ENCODE measurements at places on chromosomes 13 and 19. TPM values are rescaled to one million over a fixed set of nuclear protein-coding genes. Genes with fewer than 3 reads are reported as not detected.
A peak's percentile ranks its signal among the peaks of the same experiment; 100 is the strongest.

Gene HIPK4
- total RNA-seq = not detected

DNA sequence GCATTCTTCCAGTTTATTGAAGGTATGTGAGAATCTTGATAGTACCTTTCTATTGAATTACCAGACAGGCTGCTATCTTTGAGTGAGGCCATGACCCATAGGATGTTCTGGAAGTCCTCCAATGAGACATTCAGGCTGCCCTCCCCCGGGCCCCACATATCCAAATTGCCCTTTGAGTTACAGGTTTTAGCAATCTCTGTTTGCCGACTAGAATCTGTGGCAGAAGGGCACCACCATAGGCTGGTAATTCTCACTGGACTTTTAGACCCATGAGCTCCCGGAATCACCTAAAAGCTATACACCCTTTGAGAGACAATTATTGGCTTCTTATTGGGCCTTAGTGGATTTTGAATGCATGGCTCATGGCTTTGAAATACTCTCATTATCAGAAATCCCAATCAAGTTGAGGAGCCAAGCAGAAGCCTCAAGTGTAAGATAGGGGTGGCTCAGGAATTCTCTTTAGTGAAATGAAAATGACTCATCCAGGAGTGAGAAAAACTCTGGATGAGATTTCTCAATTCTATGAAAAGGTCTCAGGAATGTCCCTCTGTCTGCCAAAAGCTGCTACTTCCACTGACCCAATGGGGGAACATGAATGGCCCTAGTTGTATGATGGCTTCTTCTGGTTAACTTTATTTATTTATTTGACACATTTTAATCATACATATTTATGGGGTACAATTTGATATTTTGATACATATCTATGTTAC is 172.1 kb upstream of the CSNK1A1L start:
- H3K36me3 ChIP-seq = no peaks in the 10 kb centered on the region
- no peak for DNase-seq
- H3K4me3 ChIP-seq = no peak overlapping the region
- no peaks in the 10 kb centered on the region for H3K27me3 ChIP-seq
- no peaks in the 10 kb centered on the region for H3K4me1 ChIP-seq
- no peak overlapping the region for H3K27ac ChIP-seq

DNA sequence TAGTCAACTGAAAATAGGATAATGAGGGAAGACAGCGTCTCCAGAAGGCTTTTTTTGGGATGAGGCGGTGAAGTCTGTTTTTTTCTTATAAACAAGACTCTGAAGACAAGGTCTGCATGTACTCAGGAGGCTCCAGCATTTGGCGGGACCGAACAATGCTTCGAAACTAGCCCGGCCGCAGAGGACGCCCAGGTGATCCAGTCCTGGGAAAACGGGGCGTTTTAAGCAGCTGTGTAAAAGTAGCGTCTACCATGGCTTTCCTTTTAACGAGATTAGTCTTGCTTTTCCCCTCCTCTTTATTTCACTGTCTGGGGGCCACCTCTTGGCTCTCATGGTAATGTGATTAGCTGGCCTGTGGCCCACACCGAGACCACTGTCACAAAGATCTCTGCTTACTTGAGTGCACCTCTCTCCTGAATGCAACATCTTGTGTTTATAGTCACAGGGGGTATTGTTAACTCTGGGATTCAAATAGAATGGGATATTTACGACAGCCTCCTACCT is 29.4 kb upstream of the GTF3A start:
- H3K4me3 ChIP-seq = no peak overlapping the region
- no peak overlapping the region for H3K27ac ChIP-seq
- no peaks in the 10 kb centered on the region for H3K36me3 ChIP-seq
- DNase-seq = no peak
- no peaks in the 10 kb centered on the region for H3K27me3 ChIP-seq
- H3K4me1 ChIP-seq = no peaks in the 10 kb centered on the region

DNA sequence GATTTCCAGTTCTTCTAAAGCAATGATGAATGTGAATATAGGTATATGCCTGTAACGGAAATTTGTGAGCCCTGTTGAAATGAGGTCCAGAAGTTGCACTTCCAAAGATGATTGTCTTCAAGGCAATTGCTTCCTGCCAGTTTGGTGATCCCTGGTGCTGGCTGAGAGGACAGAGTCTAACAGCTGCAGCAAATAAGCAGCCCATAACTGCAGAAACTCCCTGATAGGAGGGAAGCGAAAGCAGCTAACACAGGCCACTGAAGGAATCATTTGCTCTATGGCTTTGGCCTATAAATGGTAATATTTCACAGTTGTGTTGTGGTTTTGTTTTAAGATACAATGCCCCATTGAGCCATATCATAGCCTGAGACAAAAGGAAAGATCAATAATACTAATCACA is 451.5 kb upstream of the MIR17HG start:
- no peaks in the 10 kb centered on the region for H3K4me1 ChIP-seq
- DNase-seq = no peak
- no peaks in the 10 kb centered on the region for H3K27me3 ChIP-seq

Gene ZNF600
- 9.6 TPM for total RNA-seq

DNA sequence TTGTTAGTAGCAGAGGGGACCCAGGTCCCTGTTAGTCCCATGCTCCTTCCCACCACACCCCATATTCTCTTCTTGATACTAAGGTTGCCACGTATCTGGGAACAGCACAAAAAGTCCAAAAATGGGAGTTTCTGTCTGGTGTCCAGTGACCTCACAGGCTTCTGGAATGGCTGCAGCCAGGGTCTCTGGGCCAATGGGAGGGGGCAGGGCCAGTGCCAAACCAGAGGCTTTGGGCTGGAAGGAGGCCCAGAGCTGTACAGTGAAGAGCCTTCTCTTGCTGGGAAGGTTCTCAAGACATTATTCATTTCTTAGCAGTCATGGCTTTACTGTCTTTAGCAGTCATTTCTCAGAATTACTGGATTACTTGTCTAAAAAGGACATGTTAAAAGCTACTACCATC is 119.2 kb downstream of the FRY start:
- no peak overlapping the region for H3K4me3 ChIP-seq
- peak overlapping the region; percentile 17 for H3K27ac ChIP-seq
- H3K36me3 ChIP-seq = no peaks in the 10 kb centered on the region

GRCh38 chr19:39407660-39408391 is 1.2 kb downstream of the ZFP36 start:
- peaks cover 6% of the 10 kb centered on the region for H3K4me1 ChIP-seq
- peak overlapping the region; percentile 100 for H3K27ac ChIP-seq
- peaks cover 10% of the 10 kb centered on the region for H3K36me3 ChIP-seq
- no peak for DNase-seq
- H3K4me3 ChIP-seq = peak overlapping the region; percentile 98
- H3K27me3 ChIP-seq = peaks cover 3% of the 10 kb centered on the region

- H3K27me3 ChIP-seq = no peaks in the 10 kb centered on the region
- H3K4me3 ChIP-seq = no peak overlapping the region
- H3K27ac ChIP-seq = no peak overlapping the region
- DNase-seq = no peak
- no peaks in the 10 kb centered on the region for H3K4me1 ChIP-seq
- H3K36me3 ChIP-seq = no peaks in the 10 kb centered on the region
Observed at GRCh38 chr13:112992931-112993680, 24.1 kb downstream of the MCF2L start.

GRCh38 chr19:33157906-33158305 is 26.0 kb downstream of the WDR88 start:
- no peaks in the 10 kb centered on the region for H3K27me3 ChIP-seq
- H3K36me3 ChIP-seq = no peaks in the 10 kb centered on the region
- no peak overlapping the region for H3K4me3 ChIP-seq
- no peaks in the 10 kb centered on the region for H3K4me1 ChIP-seq

DNA sequence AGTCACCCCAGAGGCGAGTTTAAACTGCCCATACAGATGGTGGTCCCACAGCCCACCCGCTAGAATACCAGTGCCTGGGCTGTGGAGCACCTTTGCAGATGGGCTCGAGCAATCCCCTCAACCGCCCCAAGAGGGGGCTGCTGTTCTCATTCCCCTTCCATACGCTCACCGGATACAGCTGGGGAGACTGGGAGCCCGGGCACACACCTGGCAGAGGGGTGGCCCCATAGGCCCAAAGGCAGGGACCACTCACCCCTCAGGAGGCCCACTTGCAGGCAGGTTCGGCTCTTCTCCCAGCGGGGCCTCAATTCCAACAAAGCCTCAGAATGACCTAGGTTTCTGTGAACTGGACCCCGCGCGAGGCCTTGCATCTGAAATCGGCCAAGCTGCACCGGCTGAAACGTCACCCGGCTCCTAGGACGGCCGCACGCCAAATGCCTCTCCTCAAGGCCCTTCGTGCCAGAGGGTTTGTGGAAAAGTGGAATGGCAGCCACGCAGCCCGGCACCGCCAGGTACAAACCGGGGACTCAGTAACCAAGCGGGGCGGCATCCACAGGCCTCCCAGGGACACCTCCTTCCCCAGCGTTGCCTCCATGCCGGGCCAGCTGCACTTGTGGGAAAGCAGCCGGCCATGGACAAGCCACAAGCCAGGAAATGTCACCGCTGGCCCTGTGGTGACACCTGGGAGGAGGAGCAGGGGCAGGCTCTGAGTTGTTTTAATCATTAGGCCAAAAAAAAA is 18.7 kb downstream of the MLLT1 start:
- no peak overlapping the region for H3K27ac ChIP-seq
- H3K36me3 ChIP-seq = no peaks in the 10 kb centered on the region
- no peaks in the 10 kb centered on the region for H3K4me1 ChIP-seq
- no peaks in the 10 kb centered on the region for H3K27me3 ChIP-seq

GRCh38 chr19:31961191-31961590 is 384.2 kb upstream of the ZNF507 start:
- no peak overlapping the region for H3K4me3 ChIP-seq
- H3K4me1 ChIP-seq = peaks cover 22% of the 10 kb centered on the region
- no peak overlapping the region for H3K27ac ChIP-seq
- H3K27me3 ChIP-seq = no peaks in the 10 kb centered on the region
